ENCODE measurements at places on chromosomes 6 and 20.
A peak's percentile ranks its signal among the peaks of the same experiment; 100 is the strongest.

- peaks cover 6% of the 10 kb centered on the region for H3K36me3 ChIP-seq
- DNase-seq, result no peak
- peaks cover 12% of the 10 kb centered on the region for H3K4me1 ChIP-seq
- peak overlapping the region; percentile 14 for H3K27ac ChIP-seq
- H3K4me3 ChIP-seq, result peak overlapping the region; percentile 85
Measured at GRCh38 chr6:10838794-10839333, 525 bp upstream of the MAK start.

DNA sequence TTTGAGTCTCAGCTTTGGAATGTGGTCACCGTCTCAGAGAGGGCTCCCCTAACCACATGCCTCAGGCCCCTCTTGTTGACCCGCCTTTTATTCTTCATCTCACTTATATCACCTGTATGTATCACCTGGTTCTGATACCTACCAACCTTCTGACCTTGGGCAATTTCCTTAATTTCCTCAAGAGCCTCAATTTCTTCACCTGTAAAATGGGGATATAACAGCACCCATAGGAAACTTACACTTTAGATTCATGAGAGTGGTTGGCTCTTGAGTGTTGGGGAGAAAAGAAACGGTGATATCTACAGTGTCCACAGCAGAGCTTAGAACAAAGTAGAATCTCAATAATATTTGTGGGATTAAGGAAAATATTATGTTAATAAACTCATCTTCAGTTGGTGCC lies 4.0 kb upstream of the DDX27 start:
- no peaks in the 10 kb centered on the region for H3K27me3 ChIP-seq
- H3K4me3 ChIP-seq, result no peak overlapping the region
- no peak for DNase-seq
- peak overlapping the region; percentile 43 for H3K27ac ChIP-seq
- H3K4me1 ChIP-seq, result peaks cover 11% of the 10 kb centered on the region

GRCh38 chr6:164152611-164153010 lies 738.1 kb downstream of the QKI start:
- no peaks in the 10 kb centered on the region for H3K36me3 ChIP-seq
- no peak for DNase-seq
- H3K4me3 ChIP-seq, result no peak overlapping the region
- H3K4me1 ChIP-seq, result no peaks in the 10 kb centered on the region
- H3K27me3 ChIP-seq, result peaks cover 2% of the 10 kb centered on the region

DNA sequence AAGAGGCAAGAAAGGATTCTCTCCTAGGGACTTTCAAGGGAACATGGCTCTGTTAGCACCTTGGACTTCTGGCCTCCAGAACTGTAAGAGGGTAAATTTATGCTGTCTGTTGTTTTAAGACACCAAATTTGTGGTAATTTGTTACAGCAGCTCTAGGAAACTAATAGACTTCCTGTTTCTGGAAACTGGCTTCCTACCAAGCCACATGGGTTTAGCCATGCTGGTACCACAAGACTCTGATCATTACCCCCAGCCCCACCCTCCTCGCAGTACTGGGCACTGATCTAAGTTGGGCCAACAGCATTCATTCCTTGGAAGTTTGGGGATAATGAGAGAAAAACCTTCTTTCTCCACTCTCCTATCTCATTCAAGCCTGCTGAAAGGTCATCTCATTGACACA lies 109.5 kb upstream of the SMLR1 start:
- peaks cover 17% of the 10 kb centered on the region for H3K4me1 ChIP-seq
- H3K27ac ChIP-seq, result no peak overlapping the region
- no peaks in the 10 kb centered on the region for H3K27me3 ChIP-seq
- no peak overlapping the region for H3K4me3 ChIP-seq
- no peaks in the 10 kb centered on the region for H3K36me3 ChIP-seq

GRCh38 chr6:47663462-47664216 lies 34.7 kb upstream of the ADGRF4 start:
- no peaks in the 10 kb centered on the region for H3K27me3 ChIP-seq
- H3K36me3 ChIP-seq, result no peaks in the 10 kb centered on the region
- H3K4me3 ChIP-seq, result no peak overlapping the region
- H3K27ac ChIP-seq, result no peak overlapping the region
- H3K4me1 ChIP-seq, result peaks cover 2% of the 10 kb centered on the region
- no peak for DNase-seq

DNA sequence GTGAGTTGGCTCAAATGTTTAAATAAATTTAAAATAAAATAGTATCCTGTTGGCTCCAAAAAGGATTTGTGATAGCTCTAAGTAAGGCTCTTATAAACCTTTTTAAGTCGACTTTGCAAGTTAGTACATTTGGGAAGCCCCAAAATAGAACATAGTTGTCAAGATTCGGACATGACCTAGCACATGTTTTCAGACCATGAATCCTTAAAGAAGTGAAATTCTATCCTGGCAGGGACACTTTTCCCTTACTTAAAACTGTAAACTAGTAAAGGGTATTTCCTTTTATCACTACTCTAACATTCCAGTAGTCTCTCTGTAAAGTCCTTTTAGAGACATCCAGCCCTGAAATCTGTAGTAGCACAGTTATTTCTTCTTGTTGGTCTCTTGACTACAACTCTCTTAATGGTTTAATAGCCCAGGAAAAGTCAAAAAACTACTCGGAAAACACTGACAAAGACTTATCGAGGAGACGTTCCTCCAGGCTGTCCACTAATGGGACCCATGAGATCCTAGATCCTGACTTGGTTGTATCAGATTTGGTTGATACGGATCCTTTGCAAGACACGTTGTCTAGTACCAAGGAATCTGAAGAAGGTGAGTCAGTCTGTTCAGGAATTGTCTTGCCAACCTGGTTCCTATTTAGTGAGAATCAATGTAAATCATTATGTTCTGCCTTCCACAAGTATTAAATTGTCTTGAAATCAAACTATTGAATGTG lies 83.6 kb downstream of the SCAND1 start:
- H3K4me1 ChIP-seq, result peaks cover 6% of the 10 kb centered on the region
- H3K4me3 ChIP-seq, result no peak overlapping the region
- peaks cover 13% of the 10 kb centered on the region for H3K36me3 ChIP-seq
- no peak overlapping the region for H3K27ac ChIP-seq

GRCh38 chr6:15513801-15514711 lies 148.8 kb downstream of the DTNBP1 start:
- DNase-seq, result no peak
- peaks cover 47% of the 10 kb centered on the region for H3K36me3 ChIP-seq
- peak overlapping the region; percentile 59 for H3K27ac ChIP-seq
- H3K4me3 ChIP-seq, result no peak overlapping the region
- H3K27me3 ChIP-seq, result no peaks in the 10 kb centered on the region
- no peaks in the 10 kb centered on the region for H3K4me1 ChIP-seq

GRCh38 chr6:153616506-153616905 lies 422.5 kb upstream of the OPRM1 start:
- DNase-seq, result no peak
- H3K36me3 ChIP-seq, result no peaks in the 10 kb centered on the region
- H3K4me3 ChIP-seq, result no peak overlapping the region
- H3K4me1 ChIP-seq, result peaks cover 29% of the 10 kb centered on the region

GRCh38 chr6:163296835-163297519 lies 117.5 kb upstream of the QKI start:
- no peak for DNase-seq
- H3K4me3 ChIP-seq, result no peak overlapping the region
- H3K27ac ChIP-seq, result no peak overlapping the region
- H3K4me1 ChIP-seq, result peaks cover 26% of the 10 kb centered on the region
- H3K36me3 ChIP-seq, result no peaks in the 10 kb centered on the region
- no peaks in the 10 kb centered on the region for H3K27me3 ChIP-seq

DNA sequence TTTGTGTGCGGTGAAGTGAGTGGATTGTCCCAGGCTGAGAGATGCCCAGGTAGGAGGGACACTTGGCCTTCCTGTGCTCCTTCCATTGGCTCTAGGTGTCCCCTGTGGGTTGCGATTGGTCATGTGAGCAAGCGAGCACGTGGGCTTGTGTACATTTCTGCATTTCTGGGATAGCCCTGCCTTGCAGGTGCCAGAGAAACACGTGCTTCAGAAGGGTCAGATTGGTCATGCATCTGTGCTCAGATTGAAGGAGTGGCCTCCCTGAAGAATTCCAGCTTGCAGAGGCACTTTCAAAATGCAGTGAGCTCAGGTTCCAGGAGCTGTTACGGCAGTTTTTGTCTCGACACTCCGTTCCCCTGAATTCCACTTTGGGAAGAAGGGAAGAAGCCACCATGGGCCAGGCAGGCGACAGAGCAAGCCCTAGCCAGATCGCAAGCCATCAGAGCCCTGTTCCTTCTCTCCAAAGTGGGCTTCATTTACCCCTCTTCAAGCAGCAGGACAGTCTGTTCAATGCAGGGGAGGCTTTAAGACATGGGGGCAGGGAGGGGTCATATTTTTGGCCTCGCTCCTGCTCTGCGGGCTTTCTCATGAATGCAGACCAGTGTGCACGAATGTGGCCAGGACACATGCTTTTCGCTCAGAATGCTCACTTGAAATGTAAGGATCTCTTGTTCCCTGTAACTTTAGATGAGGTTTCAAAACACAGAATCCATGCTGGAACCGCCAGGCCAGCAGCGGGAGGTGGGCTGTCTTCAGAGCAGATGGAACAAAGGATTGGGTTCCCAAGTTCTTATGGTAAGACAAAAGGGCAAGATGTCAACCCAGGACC lies 78.6 kb upstream of the AKAP12 start:
- H3K4me1 ChIP-seq, result peaks cover 2% of the 10 kb centered on the region
- no peak overlapping the region for H3K4me3 ChIP-seq
- H3K27me3 ChIP-seq, result peaks cover 19% of the 10 kb centered on the region
- H3K36me3 ChIP-seq, result no peaks in the 10 kb centered on the region
- no peak for DNase-seq
- H3K27ac ChIP-seq, result no peak overlapping the region

- no peak overlapping the region for H3K4me3 ChIP-seq
- no peak for DNase-seq
- H3K27me3 ChIP-seq, result peaks cover 99% of the 10 kb centered on the region
- H3K27ac ChIP-seq, result no peak overlapping the region
- H3K4me1 ChIP-seq, result peaks cover 2% of the 10 kb centered on the region
Measured at GRCh38 chr6:10395704-10396546, 18.9 kb downstream of the TFAP2A start.
